ENCODE measurements at places on chromosomes 3 and 15.

DNA sequence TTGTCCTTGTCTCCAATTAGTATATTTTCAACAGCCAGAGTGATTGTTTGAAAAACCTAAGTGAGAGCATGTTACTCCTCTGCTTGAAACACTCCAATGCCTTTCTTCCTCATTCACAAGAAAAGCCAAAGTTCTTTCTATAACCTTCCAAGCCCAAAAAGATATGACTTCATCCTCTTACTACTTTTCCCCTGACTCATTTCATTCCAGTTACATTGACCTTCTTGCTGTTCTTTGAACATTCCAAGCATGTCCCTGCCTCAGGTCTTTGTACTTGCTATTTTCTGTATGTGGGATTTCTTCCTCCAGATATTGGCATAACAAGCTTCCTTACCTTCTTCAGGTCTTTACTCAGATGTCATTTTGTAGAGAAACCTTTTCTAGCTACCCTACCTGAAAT is 28.3 kb downstream of the EHHADH start:
- no peak for DNase-seq

GRCh38 chr3:69338911-69339310 is 47.0 kb downstream of the FRMD4B start:
- no peak for DNase-seq

DNA sequence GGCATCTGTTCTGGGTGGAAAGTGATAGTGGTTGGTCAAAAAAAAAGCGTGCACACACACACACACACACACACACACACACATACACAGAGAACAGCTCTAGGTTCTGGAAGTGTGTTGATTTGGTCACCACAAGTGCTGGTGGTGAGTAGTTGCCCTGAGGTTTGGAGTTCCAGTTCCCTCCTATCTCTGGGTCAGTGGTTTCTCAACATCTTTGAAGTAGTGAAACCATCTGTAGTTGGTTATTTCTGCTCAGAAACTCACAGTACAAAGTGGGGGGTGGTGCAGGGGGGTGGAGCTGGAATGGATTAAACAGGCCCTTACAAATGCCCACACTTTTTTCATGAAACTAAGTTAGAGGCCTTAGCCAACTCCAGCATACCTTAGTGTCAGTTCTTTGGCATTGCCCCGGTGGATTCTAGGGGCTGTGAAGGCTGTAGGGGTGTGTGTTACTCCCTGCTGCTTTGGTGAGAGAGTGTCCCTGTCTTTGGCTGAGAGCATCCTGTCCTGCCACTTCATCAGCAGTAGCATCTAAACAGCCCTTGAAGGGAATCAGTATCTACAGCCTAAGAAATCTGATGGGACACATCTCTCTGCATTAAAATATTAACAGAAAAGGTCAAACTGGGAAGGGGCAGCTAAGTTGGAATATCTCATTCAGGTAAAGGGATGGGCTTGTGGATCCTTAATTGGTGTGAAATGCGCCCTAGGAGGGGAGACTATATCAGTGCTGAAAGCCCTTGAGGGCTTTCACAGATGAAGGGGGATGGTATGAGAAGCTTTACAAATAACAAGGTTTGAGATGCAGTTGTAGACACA is 20.6 kb downstream of the SMAD3 start:
- DNase-seq: no peak

GRCh38 chr3:152302521-152303021 is 33.8 kb downstream of the MBNL1 start:
- no peak for DNase-seq

GRCh38 chr3:27423463-27423862 is 54.3 kb upstream of the NEK10 start:
- no peak for DNase-seq

GRCh38 chr15:98420837-98421236 is 227.5 kb upstream of the IGF1R start:
- no peak for DNase-seq

Data from iPS-NIHi11 (cell line).